Fibroblast of the aortic adventitia (primary cell): ENCODE measurements at places on chromosomes 4 and X. TPM values are rescaled to one million over a fixed set of nuclear protein-coding genes. Genes with fewer than 3 reads are reported as not detected.
A peak's percentile ranks its signal among the peaks of the same experiment; 100 is the strongest.

Gene UFSP2
- total RNA-seq, result 26.3 and 53.5 TPM in 2 replicates

DNA sequence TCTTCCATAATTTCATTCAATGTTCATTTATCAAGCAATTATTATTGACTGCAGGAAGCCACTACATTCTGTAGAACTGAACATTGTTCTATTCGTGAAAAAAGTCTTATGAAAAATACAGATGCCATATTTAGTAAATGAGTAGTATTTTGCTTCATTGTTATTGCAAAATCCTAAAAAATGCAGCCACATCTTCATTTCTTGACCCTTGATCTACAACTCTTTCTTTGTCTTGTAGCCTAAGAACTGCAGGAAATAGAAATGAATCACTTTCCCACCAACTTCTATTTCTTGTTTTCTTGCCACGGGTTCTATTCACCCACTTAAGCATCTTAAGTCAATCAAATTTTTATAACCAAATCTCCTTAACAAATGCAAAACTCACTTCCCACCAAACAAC, 63.3 kb downstream of the KCNIP4 start:
- peak; percentile 57 for DNase-seq

Gene NDUFA1
- 63.3 and 111 TPM in 2 replicates for total RNA-seq

- no peak for DNase-seq
These were observed 767.5 kb downstream of the DMD start for GRCh38 chrX:32443841-32444240.

DNA sequence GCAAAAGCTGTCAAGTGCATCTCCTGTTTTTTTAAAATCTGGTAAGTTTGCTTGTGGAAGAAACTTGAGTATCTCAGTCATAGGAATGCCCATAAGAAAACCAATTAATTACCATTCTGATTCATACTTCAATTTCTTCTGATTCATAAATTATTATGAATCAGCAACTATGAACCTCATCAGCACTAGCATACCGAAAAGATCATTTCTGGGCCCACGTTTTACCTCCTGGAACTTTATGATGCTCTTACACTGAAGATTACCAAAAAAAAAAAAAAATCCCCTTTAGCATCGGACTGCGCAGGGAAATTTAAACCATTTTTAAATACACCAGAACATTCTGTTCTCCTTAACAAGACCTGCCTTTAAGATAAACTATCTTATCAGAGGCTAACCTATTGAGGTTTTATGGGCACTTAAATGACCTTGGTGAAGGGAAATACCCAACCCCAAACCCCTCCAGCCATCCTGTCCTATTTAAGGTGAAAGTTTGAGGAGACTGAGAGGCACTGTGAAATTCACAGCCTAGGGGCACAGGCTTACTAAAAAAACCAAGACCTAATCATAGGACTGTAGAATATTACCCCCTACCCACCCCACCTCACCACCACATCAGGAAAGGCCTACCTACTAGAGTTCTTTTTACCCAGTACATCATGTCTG, 38.2 kb upstream of the ABCG2 start:
- no peak for DNase-seq

GRCh38 chr4:24328310-24328709, 256.0 kb downstream of the DHX15 start:
- DNase-seq, result no peak

- peak; percentile 92 for DNase-seq
These were observed 2.9 kb downstream of the MAML3 start for GRCh38 chr4:140150886-140151698.

DNA sequence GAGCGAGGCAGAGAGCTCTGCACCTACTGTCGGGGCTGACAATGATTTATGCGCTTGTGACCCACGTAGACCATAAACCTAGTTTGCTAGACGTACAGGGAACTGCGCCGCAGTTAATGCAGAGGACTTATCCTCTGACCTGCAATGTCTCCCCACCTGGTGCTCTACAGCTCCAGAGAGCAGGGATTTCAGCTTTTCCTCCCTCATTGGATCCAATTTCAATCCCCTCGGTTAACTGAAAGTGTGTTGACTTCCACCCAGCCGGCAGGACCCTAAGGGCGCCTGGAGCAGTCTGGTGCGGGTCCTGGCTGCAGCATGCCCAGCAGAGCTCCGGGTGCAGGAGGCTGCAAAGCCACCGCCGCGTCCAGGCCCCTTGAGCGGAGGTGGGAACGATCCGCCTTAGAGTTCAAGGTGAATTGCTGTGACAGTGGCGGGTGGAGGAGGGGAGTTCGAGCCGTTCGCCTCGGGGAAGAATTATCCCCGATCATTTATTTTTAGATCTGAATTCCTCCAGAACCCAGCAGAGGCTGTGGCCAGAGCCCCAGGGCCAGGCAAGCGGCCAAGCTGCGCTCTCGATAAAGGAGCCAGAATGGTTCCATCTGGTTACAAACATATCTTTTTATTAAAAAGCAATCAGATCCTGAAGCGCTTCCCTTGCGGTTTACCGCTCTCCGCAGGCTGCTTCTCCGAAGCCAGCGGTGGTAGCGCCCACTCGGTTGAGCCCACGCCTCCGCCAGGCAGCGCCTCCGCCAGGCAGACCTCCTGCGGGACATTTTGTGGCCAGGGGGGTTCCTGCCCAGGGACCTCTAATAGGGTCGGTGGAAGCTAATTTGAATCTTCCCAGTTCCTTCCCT, 66.0 kb downstream of the FBXO8 start:
- DNase-seq, result peak; percentile 90
